ENCODE measurements at places on chromosomes 7 and 10.

DNA sequence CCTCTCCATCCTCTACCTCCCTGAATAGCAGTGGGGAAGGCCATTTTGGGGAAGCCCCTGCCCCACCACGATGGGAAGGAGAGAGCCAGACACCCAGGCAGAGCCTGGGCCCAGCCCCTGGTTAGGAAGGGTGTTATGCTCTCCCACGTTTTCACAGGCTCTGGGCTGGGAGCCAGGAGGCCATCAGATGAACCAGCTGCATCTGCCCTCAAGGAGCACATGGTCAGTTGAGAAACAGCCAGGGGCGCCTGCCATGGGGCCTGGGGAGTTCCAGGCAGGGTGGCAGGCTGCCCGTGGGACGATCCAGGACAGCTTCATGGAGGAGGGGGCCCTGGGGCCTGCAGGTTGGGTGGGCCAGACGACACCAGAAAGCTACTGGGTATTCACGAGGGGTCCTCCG, 47.5 kb downstream of the CAMK2B start:
- DNase-seq, result no peak

GRCh38 chr7:50728184-50728583, 54.5 kb downstream of the GRB10 start:
- DNase-seq, result no peak

- DNase-seq, result no peak
Measured at GRCh38 chr10:24463611-24464426, 254.9 kb downstream of the KIAA1217 start.

DNA sequence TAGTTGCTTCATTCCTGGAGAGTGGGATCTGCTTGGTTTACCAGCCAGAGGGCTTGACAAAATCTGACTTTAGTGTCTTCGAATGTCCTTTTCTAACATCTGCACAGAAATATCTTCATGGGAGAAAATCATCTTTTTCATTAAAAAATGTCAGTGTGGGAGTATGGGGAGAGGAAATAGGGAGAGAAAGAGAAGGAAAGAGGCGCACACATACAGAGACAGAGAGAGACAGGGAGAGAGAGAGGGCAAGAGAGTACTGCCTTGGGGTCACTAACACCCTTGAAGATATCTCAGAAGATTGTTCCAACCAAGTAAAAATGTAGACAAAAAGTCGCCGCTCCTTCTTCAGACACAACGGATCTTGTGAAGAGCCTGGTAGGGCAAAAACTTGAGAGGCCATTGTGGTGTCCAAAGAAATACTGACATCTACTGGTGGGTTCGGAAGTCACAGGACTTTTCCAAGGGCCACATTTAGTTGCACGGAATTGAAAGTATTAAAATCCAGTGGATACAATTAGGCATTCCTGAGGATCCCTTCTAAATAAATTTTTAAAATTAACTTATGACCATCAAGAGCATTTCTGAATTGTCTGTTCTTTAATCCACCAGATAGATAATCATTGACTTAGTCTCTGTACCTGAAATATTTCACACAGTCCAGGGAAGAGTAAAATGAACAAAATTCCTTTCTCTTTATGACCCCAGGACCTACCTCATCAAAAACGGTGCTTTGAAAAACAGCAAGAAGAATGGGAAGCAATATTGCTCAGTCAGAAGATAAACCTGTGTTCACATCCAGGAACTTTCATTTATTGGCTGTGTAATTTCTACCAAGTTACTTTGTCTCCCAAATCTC, 29.7 kb downstream of the VIM start:
- DNase-seq, result no peak
